ENCODE measurements at places on chromosomes 7 and 10.

- no peak for DNase-seq
- H3K27ac ChIP-seq, result no peak overlapping the region
- H3K4me3 ChIP-seq, result no peak overlapping the region
- no peaks in the 10 kb centered on the region for H3K27me3 ChIP-seq
These were observed 94.4 kb downstream of the WDR37 start for GRCh38 chr10:1150638-1150955.

GRCh38 chr10:92038949-92039348 is 115.4 kb downstream of the BTAF1 start:
- H3K27ac ChIP-seq, result no peak overlapping the region
- H3K4me3 ChIP-seq, result no peak overlapping the region
- H3K4me1 ChIP-seq, result no peaks in the 10 kb centered on the region
- H3K36me3 ChIP-seq, result no peaks in the 10 kb centered on the region

DNA sequence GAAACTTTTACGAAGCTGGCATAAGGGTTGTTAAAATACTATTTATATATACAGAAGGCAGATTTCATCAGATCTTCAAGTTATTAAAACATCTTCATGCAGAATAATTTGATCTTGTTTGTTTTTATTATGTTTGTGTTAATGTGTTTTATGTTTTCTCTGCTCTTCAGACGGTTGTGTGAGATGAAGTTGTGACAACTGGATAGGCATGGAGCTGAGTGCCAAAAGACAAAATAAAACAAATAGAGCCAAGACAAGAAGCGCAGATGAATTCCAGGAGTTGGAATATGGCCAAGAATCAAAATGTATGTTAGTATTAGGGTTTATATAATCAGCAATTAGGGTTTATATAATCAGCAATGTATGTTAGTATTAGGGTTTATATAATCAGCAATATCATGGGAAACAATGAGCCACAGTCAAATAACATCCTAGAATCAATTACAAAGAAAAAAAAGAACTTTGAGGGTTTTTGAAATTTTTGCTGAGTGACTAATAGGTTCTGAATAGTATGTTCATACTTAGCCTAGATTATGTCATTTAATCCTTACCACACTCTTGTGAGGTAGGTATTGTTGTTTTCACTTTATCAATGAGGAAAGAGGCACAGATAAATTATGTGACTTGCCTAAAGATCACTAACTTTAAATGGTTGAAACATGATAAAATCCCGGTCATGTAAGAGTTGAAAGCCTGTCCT is 488.0 kb upstream of the STEAP1 start:
- no peaks in the 10 kb centered on the region for H3K4me1 ChIP-seq
- H3K36me3 ChIP-seq, result no peaks in the 10 kb centered on the region
- no peak overlapping the region for H3K27ac ChIP-seq
- no peak overlapping the region for H3K4me3 ChIP-seq
- no peaks in the 10 kb centered on the region for H3K27me3 ChIP-seq

GRCh38 chr10:51911723-51912122 is 212.3 kb upstream of the CSTF2T start:
- H3K4me1 ChIP-seq, result no peaks in the 10 kb centered on the region
- no peaks in the 10 kb centered on the region for H3K27me3 ChIP-seq
- H3K27ac ChIP-seq, result no peak overlapping the region
- no peaks in the 10 kb centered on the region for H3K36me3 ChIP-seq
- DNase-seq, result no peak
- no peak overlapping the region for H3K4me3 ChIP-seq

DNA sequence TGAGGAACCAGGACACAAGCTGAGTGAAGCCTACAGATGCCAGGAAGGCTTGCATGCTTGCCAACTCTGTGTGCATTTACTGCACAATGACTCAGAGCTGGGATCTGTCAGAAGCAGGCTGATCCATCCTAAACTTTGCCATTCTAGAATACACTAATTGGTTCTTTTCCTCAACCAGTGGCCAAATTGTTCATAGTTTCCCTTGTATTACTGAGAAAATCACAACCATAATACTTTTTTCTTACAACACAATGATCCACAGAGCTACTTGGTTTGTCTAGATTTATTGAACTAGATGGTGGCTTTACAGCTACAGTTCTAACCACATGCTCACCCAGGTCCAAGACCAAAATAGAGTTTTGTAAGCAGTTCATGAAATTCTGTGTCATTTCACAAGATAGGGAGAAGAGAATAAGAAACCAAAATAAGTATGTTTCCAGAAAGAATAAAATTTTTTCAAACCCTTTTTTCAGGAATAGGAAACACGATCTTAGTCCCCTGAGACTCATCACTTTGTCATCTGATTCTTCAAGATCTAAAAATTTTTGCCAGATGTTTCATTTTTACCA is 21.0 kb upstream of the LRRC17 start:
- no peaks in the 10 kb centered on the region for H3K27me3 ChIP-seq
- H3K4me3 ChIP-seq, result no peak overlapping the region
- DNase-seq, result peak; percentile 60
- no peak overlapping the region for H3K27ac ChIP-seq

GRCh38 chr10:15196021-15196834 is 27.7 kb upstream of the NMT2 start:
- no peak overlapping the region for H3K4me3 ChIP-seq
- no peaks in the 10 kb centered on the region for H3K27me3 ChIP-seq
- peaks cover 15% of the 10 kb centered on the region for H3K4me1 ChIP-seq
- peak; percentile 42 for DNase-seq

DNA sequence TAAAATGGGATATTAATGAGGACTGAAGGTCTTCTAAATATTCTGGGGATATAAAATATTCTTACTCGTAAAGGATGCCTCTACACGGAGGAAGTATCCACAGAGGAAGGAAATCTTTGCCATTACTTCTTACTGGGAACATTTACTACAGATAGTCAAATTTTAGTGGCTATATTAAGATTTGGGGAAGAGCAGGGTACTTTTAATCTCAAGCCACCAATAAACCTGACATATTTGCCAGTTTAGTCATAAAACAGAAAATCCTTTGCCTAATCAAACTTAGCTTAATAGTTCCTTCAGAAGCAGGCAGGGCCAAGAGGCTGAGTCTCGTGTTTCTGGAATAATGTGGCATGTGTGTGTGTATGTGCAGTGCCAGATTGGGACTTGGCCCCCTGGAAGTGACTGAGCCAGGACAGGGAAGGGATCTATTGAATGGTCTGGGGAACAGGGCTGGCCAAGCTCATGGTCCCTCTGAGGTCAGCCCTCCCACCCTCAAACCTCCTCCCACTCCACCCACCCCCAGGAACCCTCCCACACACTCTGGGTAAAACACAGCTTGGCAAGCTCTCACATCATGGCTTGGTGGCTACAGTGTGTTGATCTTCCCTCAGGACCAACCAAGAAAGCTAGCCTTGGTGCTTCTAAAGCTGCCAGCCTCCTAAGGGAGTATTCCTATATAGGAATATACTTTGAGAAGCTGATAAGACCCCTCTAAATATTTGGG is 1.6 kb upstream of the PIK3CG start:
- H3K27ac ChIP-seq, result peak overlapping the region; percentile 66
- H3K4me1 ChIP-seq, result peaks cover 35% of the 10 kb centered on the region
- no peaks in the 10 kb centered on the region for H3K27me3 ChIP-seq

DNA sequence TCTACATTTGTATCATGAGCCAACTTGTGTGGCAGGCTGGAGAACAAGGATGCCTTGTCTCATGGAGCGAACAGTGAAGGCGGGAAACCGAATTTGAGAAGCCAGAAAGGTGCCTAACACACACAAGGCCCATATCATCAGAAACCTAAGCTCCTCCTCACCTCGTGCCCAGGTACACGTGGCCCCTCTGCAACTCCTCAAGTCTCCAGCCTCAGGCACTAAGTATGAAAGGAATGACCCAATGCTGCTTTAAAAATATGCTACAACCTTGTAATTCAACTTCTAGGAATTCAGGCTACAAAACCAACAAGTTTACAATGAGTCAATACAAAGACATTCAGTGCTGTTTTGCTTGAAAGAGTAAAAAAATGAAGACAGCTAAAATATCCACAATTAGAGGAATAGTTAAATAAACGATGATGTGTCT is 95.7 kb downstream of the CDK6 start:
- H3K27ac ChIP-seq, result no peak overlapping the region
- DNase-seq, result no peak
- H3K4me3 ChIP-seq, result no peak overlapping the region
- H3K36me3 ChIP-seq, result no peaks in the 10 kb centered on the region

- H3K27ac ChIP-seq, result no peak overlapping the region
- no peaks in the 10 kb centered on the region for H3K36me3 ChIP-seq
- peaks cover 19% of the 10 kb centered on the region for H3K27me3 ChIP-seq
These were observed 52.5 kb upstream of the FRMD4A start for GRCh38 chr10:14383266-14383665.

DNA sequence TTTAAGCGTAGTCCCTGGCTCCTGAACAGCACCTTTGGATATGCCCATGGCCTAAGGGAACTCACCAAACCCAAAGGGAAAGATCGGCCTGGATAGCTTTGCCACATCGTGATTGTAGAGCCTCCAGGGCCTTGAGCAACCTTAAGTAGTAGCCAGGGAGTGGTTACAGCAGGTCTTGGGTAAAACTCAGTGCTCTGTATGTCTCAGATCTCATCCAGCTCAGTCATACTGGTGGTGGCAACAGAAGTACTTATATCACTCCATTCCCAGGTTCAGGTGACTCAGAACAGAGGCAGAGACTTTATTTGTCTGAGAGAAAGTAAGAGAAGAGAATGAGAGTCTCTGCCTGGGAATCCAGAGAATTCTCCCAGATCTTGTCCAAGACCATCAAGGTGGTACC is 39.1 kb upstream of the AASS start:
- no peaks in the 10 kb centered on the region for H3K36me3 ChIP-seq
- no peaks in the 10 kb centered on the region for H3K4me1 ChIP-seq
- DNase-seq, result no peak
- no peaks in the 10 kb centered on the region for H3K27me3 ChIP-seq
- no peak overlapping the region for H3K27ac ChIP-seq
- H3K4me3 ChIP-seq, result no peak overlapping the region

DNA sequence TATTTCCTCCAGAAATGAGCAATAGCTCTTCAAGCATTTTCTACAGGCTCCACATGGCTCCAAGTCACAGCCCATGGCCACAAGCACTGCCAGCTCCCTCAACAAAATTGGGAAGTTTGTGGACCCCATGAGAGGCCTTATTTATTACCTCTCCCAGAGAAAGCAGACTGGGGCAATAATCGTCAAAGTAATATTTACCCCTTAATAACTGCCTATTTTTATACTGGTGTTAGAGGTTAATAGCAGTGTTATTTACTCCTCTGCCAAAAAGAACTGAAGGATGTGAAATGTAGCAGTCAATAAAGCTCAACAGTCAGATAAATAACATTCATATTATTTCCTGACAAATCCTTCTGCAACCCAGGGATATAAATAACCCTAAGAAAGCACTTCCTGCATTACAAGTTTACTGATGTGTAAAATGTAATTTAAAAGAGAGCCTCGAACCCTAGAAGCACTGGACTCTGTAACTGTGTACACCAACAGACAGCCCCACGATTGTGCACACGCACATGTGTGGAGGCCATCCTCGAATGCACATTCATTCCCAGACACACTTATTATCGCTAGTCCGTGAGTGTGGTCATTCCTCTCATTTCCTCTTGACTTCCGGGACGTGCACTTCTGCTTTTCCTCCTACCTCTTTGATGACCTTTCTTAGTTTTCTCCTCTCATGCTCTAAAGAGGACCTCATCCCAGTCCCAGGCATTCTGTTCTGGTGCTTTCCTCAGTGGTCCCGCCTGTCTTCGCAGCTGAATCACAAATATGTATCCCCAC is 157.4 kb downstream of the EVX1 start:
- no peak overlapping the region for H3K4me3 ChIP-seq
- no peaks in the 10 kb centered on the region for H3K36me3 ChIP-seq
- no peaks in the 10 kb centered on the region for H3K4me1 ChIP-seq
- H3K27me3 ChIP-seq, result peaks cover 15% of the 10 kb centered on the region
- no peak for DNase-seq

GRCh38 chr7:107581387-107582013 is 1.5 kb downstream of the BCAP29 start:
- H3K27me3 ChIP-seq, result no peaks in the 10 kb centered on the region
- H3K27ac ChIP-seq, result no peak overlapping the region
- H3K4me1 ChIP-seq, result peaks cover 9% of the 10 kb centered on the region
- peak overlapping the region; percentile 69 for H3K4me3 ChIP-seq
- peaks cover 8% of the 10 kb centered on the region for H3K36me3 ChIP-seq
- no peak for DNase-seq

GRCh38 chr7:3463696-3464095 is 162.6 kb downstream of the SDK1 start:
- H3K4me1 ChIP-seq, result peaks cover 3% of the 10 kb centered on the region
- H3K27ac ChIP-seq, result no peak overlapping the region
- no peaks in the 10 kb centered on the region for H3K27me3 ChIP-seq
- H3K36me3 ChIP-seq, result no peaks in the 10 kb centered on the region

GRCh38 chr10:76453997-76454396 is 1022.6 kb downstream of the LRMDA start:
- DNase-seq, result no peak
- no peak overlapping the region for H3K4me3 ChIP-seq
- H3K27ac ChIP-seq, result no peak overlapping the region
- H3K36me3 ChIP-seq, result no peaks in the 10 kb centered on the region
- H3K27me3 ChIP-seq, result no peaks in the 10 kb centered on the region

- peaks cover 7% of the 10 kb centered on the region for H3K4me1 ChIP-seq
- no peak overlapping the region for H3K27ac ChIP-seq
- no peak for DNase-seq
- no peaks in the 10 kb centered on the region for H3K36me3 ChIP-seq
These were observed 66.5 kb downstream of the VWA2 start for GRCh38 chr10:114305521-114305925.

GRCh38 chr10:130739757-130740145 is 571.8 kb downstream of the TCERG1L start:
- no peaks in the 10 kb centered on the region for H3K4me1 ChIP-seq
- H3K27ac ChIP-seq, result no peak overlapping the region
- DNase-seq, result no peak
- H3K36me3 ChIP-seq, result no peaks in the 10 kb centered on the region
- no peaks in the 10 kb centered on the region for H3K27me3 ChIP-seq
- H3K4me3 ChIP-seq, result no peak overlapping the region

DNA sequence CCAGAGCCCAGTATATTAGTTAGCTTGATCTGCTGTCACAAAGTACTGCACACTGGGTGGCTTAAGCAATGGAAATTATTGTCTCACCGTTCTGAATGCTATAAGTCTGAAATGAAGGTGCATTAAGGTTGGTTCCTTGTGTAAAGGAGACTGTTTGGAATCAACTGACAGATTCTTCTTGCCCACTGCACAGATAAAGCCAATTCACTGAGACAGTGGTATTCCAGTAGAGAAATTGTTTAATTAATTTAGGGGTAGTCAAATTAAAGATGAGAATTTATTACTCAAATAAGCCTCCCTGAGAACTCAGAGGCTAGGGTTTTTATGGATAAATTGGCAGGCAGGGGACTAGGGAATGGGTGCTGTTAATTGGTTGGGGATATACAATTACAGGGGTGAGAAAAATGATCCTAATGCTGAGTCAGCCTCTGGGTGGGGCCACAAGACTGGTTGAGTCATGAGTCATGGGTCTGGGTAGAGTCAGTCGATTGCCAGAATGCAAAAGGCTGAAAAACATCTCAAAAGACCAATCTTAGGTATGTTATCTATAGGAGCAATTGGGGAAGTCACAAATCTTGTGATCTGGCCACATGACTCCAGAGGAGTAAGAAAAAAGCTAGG is 23.5 kb upstream of the SAMD9L start:
- peaks cover 5% of the 10 kb centered on the region for H3K27me3 ChIP-seq
- DNase-seq, result no peak
- no peak overlapping the region for H3K27ac ChIP-seq
- no peaks in the 10 kb centered on the region for H3K36me3 ChIP-seq
- no peaks in the 10 kb centered on the region for H3K4me1 ChIP-seq

GRCh38 chr10:46240684-46241565 is 45.9 kb upstream of the ANTXRL start:
- no peak overlapping the region for H3K27ac ChIP-seq
- H3K36me3 ChIP-seq, result no peaks in the 10 kb centered on the region
- H3K4me3 ChIP-seq, result no peak overlapping the region
- no peaks in the 10 kb centered on the region for H3K4me1 ChIP-seq
- H3K27me3 ChIP-seq, result peaks cover 4% of the 10 kb centered on the region
- no peak for DNase-seq
